Forelimb muscle (tissue), 1 donor: ENCODE measurements at places on chromosomes 6 and 20.

GRCh38 chr6:56864171-56864616, 90.7 kb upstream of the BEND6 start:
- DNase-seq: no peak

DNA sequence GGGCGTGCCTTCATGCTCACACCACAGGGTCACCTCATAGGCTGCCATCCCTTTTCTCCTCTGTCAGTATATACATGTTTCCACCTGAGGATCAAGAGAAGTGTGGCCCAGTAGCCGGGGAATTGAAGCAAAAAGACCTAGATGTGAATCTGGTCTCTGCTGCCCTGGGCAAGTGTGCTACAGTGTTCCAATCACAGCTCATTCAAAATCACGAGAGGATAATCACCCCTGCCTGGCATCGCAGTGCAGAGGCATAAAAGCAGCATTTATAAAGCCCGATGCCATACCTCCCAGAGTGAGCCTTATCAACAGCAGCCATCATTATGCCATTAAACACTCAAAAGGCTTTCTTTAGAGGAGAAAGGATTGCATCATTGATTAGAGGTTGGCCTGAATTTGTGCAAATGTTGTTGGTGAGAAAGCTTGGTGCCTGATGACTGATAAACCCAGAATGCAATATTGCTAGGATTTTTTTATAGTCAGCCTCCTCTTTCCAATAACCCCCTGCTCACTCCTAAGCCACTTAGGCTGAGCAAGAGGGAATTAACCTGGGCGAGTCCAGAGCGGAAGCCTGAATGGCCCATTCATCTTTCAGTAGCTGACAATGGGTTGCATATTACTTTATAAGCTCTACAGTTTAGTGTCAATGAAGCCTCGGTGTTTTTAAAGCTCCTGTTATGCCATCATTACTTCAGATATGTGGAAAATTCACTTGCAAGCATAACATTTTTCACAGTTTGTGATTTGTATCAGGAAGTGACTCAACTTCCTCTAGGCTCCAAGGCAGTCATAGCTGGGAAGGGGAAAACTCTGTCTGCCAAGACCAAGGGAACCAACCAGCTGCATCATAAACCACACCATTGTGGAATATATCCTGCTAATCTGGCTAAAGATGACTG, 92.5 kb upstream of the NXT1 start:
- no peak for DNase-seq

GRCh38 chr20:32762754-32763201, 593 bp downstream of the DNMT3B start:
- DNase-seq: no peak

DNA sequence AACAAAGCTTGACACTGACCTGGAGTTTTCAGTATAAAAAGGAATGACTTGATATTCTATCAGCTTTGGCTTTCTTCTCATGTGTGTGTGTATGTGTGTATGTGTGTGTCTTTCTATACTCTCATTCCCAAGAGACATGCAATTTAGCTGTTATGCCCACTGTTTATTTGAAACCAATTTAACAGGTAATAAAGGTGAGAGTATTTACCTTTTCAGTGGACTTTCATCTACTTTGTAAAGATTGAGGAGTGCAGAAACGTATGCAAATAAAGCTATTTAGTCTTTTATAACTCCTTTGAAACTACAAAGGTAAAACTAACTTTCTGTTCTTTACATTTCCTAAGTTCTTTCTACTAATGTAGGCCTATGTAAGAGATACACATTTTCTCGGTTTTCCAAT, 103.5 kb upstream of the HS3ST5 start:
- DNase-seq: no peak

DNA sequence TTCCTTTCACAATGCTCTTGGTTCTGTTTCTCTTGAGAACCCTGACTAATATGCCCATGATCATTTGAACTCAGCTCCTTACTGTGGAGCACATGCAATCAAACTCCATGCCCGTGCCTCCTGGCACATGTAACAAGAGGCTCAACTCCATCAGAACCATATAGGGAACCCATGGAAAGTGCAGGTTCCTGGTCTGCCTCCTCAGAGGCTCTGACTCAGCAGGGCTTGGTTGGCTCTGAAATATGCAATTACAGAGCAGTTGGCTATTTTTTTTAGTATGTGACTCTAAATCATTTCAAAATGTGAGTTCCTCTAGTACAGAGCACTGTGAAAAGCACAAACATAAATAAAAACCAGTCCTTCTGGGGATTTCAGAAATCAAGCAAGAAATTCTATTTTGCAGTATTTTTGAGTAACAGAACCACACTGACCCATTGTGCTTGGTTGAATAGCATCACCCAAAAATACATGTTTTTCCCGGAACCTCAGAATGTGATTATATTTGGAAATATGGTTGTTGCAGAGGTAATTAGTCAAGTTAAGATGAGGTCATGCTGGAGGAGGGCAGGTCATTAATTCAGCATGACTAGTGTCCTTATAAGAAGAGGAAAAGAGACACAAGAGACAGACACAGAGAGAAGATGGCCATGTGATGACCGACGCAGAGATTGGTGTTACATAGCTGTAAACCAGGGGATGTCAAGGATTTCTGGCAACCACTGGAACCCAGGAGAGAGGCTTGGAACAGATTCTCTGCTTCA, 13.2 kb upstream of the MAP3K4 start:
- no peak for DNase-seq

DNA sequence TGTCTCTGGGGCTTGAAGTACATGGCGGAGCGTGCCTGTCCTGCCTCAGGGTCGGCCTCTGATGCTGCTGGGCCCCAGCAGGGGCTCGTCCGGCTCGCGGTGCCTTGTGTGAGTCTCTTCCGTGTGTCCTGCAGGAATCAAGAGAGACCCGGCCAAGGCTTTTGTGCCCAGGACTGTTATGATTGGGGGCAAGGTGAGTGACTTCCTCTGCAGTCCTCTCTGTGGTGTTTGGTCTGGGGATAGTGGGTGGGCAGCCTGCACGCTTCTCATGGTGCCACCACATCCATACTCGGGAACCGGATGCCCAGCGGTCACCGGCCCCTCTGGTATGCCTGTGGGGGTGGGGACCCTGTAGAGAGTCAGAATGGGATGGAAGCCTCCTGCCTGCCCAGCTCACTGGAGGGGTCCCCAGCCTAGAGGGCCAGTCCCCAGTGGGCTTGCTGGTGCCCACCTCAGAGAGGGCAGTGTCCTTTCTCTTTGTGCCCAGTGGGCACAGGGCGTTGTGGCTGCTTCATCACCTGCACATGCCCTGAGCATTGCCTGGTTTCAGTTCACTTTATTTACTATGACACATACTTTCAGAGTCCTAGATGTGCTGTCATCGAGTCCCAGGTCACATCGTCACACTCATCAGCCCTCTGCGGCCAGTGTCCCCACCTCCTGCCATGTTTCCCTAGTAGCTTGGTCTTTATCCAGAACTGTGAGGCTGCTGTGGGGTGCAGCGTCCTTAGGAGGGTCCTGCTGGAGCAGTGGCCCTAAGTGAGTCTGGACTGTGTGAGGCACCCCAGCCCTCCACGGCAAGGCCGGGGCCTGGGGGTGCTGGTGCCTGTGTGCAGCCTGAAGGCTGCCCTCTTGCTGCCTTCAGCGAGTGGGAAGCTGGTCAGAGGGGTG, 40.7 kb downstream of the PYGB start:
- DNase-seq: no peak

DNA sequence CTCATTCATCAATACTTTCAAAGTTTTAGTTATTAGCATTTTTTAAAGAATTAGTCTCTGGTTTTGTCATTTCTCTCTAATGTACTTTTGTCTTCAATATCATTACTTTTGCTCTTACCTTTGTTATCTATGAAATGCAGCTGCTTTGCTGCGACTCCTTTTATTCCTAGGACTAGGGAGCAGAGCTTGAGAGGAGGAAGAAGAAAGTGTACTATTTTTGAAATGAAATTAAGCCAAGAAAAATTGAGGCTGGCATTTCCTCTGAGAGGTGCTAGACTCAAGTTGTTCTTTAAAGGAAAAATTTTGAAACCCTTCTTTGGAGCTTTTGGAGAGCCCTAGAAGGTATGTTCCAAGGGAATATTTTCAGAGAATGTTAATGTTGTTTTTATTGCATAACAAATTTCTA, 48.3 kb upstream of the MRAP2 start:
- DNase-seq: no peak

DNA sequence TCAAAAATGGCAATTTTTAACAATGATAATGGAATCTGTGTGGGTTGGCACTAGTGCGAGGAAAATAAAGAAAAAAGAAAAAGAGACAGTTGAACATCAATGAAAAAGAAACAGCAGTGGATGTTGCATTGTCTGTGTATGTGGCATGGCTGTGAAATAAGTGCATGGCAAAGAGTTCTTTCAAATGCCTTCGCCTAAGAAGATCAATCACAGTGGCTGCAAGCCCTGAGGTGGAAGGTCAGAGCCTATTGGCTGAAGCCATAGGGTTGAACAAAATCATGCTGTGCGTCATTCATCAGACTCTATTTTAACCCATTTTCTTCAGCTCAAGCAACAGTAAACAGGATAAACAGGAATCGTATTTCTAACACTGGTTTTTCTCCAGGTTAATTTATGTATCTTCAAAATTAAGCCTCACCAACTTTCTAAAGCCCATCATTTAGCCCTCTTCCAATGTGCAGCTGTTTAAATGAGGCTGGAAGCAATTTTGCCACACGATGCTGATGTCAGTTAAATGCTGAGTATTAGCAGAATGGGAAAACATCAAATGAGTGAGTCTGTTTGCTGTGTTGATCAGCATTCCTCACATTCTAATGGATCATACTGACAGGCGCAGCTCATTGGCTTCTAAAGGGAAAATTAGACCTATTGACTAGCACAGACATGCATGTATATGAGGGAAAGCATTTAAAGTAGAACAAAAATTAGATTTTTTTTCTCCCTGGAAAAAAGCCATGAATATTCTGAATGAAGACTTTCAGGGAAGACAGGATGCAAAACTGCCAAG, 955.9 kb upstream of the EYS start:
- DNase-seq: no peak

GRCh38 chr6:46509981-46510510, 18.8 kb upstream of the RCAN2 start:
- no peak for DNase-seq

DNA sequence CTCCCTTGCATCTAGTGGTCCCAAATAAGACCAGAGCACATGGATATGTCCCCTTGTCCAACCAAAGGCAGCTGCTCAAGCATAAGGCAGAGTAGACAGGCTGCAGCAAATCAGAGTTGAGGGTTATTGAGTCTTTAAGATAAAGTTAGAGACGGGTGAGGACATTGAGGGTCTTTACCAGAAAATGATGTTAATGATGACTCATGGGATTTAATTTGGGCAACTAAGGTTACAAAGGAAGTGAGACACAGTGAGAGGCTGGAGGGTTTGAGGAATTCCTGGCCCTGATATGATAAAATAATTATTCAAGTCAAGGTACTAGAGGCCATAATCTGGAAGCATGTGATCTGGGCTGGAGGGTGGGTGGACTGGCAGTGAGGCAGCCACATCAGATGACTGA, 133.6 kb downstream of the ALDH8A1 start:
- DNase-seq: no peak

- no peak for DNase-seq
These were observed 196.8 kb upstream of the HSF2 start for GRCh38 chr6:122202576-122203137.

GRCh38 chr6:90573624-90574023, 13.2 kb downstream of the MAP3K7 start:
- DNase-seq: no peak

DNA sequence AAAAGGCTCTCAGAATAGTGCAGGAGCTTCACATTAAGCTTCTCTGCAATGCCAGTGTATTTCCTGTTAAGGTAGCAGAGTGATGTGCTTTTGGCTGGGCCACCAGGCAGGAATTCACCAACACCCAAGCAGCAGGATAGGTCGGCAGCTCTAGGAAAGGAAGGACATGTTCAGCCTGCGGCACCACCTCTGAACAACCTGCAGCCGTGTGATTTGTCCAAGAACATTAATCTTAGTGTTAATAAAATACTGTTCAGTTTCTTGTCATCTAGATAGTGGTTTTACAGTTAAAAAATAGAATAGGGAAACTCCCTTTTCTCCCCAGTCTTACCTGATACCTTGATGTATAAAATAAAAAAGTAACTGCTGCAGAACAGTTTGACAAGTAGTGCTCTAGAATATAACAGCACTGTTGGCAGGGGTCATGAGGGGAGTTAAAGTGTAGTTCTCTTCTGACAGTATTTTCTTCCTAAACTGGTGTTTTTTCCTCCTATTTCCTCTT, 18.8 kb downstream of the ZNF292 start:
- DNase-seq: no peak

- DNase-seq: no peak
These were observed 5.2 kb downstream of the ZNFX1 start for GRCh38 chr20:49272654-49273053.

- DNase-seq: no peak
These were observed 202.1 kb upstream of the HEY2 start for GRCh38 chr6:125547381-125547780.

- no peak for DNase-seq
These were observed 92.5 kb downstream of the PREP start for GRCh38 chr6:105310371-105310770.

GRCh38 chr6:111804627-111805235, 68.5 kb downstream of the FYN start:
- DNase-seq: no peak

GRCh38 chr6:38755874-38756273, 40.8 kb downstream of the DNAH8 start:
- no peak for DNase-seq

GRCh38 chr20:24746351-24746685, 202.8 kb upstream of the CST7 start:
- no peak for DNase-seq

- no peak for DNase-seq
These were observed 185.6 kb downstream of the BMP7 start for GRCh38 chr20:57080796-57081195.

DNA sequence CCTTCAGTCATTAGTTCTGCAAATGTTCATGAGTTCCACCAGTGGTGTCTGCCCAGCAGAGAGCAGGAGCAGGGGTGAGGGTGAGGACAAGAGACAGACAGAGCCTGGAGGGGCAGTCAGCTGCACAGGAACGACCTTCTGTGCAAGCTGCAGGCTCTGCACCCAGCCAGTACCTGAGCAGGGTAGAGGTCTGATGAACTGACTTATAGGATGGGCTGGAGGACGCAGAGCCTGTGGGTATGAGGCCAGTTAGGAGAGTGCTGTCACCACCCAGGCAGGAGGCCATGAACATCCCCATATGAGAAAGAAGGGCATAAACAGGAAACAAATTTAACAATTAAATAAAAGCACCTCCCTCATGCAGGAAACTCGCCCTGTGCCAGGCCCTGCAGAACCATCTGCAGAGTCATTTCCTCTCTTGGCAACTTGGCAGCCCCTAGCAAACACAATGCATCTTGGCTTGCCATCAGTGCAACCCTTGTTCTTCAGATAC, 17.9 kb downstream of the C6orf15 start:
- no peak for DNase-seq

GRCh38 chr6:154494592-154495311, 15.7 kb downstream of the CNKSR3 start:
- no peak for DNase-seq
